ENCODE measurements at places on chromosomes 16 and 17.

DNA sequence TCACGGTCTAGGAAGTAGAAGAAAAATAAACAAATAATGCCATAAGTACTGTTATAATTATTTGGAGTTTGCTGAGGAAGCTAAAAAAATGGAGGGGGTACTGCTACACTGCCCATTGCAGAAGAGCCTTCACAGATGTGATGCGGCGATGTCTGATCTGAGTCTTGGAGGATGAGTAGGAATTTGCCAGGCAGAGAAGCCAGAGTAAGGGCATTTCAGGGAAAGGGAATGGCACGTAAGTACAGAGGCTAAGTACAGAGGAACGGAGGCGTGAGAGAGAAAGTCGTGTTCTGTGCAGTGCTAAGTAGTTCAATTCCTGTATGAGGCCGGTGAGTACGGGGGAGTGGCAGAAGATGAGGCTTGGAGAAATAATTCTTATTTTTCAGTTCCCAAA lies 741 bp upstream of the GRB2 start:
- no peak for DNase-seq

DNA sequence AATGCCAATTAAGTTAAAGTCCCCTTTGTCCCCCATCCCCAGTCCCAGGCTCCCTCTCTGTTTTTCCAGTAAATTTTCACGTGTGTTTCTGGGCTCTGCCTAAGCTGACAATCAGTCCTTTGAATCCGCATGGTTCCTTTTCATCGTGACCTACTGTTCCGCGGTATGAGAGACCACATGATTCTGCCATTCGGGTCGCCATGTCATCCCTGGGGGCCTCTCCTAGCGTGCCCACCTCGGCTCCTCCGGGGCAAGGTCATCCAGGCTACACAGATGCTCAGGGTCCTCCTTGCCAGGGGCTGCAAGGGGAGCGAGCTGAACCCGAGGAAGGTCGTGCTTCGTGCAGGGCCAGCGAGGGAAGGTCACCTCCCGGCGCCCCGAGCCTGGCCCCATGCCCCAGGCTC lies 157.6 kb downstream of the RAB11FIP4 start:
- no peak for DNase-seq

DNA sequence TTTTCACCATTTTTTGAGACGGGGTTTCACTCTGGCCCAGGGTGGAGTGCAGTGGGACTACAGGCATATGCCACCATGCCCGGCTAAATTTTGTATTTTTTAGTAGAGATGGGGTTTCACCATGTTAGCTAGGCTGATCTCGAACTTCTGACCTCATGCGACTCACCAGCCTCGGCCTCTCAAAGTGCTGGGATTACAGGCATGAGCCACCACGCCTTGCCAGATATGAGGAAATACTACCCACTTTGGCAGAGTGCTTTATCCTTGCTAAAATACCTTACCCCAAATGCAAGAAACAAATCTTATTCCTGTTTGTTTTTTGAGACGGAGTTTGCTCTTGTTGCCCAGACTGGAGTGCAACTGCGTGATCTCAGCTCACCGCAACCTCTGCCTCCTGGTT lies 62.9 kb upstream of the MGAT5B start:
- DNase-seq: no peak

DNA sequence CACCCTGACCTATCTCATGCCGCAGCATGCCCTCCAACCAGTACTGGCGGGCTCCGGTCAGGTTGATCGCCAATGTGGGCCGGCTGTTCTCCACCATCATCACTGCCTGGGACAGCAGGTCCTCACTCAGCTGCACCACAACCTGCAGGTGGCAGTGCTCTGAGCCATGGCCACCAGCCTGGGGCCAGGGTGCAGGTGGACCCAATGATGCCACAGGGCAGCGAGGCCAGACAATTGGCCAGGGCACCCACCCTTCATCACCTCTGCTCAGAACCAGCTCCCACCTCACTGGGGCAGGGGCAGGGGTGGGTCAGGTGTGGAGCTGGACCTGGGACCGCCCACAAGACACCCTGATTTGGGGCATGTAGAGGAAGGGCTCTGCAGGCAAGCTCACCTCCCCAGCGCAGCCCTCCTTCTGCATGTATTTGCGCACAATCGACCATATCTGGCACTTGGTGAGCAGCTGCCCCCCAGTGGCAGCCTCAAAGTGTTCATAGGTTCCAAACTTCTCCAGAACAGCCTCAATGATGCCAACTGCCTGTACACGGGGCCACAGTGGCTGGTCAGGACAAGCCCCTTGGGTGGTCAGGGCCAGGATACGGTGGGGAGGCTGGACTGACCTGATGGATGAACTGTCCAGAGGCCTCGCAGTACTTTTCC lies 4.2 kb downstream of the MATCAP1 start:
- DNase-seq: no peak

DNA sequence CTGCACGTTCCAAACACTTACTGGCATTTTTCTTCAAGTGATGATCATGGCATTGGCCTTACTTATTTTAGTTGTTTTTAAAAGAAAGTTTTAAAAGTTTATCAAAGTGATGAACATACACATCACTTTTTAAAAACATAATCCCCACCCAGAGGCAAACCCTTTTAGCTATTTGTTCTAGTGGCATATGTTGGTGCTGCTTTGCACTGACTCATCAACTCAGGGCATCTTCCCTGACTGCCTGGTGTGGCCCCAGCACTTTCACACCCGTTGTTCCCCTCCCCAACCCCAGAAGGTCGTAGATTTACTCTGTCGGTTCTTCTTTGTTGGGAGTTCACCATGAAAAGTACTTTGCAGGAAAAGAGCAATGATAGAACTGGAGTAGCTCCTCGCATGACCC lies 161.3 kb downstream of the RPTOR start:
- DNase-seq: no peak
